ENCODE measurements at places on chromosomes 7 and 10.

GRCh38 chr7:26233902-26234511 is 32.5 kb downstream of the CBX3 start:
- DNase-seq = no peak

GRCh38 chr10:4070184-4070583 is 285.2 kb upstream of the KLF6 start:
- DNase-seq = no peak

DNA sequence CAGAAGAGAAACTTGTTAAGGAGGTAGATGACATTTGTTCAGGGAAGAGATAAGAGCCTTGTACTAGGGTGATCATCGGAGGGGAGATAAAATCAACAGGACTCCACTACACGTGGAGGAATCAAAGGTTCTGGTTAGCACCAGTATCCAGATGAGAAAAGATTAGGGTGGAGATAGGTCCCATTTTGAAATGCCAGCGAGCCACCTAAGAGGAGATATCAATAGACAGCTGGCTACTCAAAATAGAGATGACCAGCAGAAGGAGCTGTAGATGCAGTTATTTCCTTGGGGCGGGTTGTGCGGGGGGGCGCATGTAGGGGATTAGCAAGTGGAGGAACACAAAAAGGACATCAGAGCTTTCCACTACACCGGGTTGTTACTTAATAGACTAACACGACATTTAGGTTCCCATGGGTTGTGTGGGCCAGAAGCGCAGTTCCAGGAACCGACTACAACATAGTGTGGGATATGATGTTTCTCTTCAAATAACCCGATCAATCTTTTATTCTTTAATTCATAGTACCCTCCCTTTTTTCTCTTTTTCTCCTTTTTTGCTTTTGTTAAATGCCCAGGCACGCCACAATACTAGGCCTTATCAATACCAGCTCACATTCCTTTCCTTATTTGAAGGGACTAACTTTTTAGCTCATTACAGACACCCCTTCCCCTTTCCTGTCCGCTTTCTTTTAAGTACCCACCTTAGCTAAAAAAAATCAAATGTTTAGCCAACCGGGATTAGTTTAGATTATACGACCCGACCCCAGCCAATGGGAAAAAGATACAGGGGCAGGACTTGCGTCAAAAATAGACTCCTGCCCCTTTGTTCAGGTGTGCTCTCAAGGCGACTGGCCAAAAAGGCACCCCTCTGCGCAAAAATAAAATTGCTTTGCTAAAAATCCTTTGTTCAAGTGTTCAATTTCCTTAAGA is 2.0 kb upstream of the KIF11 start:
- DNase-seq = no peak

DNA sequence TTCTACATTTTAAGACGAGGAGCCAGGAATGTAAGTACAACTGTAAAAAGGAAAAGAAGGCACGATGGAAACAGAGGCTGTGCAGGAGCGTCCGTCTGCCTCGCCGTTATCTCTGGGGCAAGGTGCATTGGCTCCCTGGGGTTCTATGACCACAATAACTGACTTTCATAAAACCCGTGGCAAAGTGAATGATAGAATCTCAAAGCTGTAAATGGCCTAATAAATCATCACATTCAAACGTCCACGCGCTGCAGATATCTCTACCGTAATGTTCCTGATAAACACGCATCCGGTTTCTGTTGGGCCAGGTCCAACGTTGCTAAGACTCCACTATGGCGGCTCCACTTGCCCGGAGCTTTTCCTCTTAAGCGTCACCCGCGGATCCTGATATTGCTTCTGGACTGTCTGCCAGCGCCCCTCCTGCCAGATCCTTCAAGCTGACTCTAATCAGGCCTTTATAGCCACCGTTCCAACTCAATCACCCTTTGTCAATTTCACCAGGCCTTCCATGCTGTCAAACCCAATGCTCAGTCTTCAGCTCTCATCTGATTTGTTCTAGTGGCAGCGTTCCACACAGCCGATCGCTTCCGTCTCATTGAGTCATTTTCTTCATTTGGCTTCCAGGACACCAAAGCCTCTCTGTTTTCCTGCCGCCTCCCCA is 265.6 kb upstream of the FOXK1 start:
- DNase-seq = peak; percentile 50

All from NCI-H2029 treated with DMSO at 0.1 percent for 48 hours (cell line).